ENCODE measurements at places on chromosomes 16 and 17.

GRCh38 chr17:7858522-7858810, 663 bp downstream of the CYB5D1 start:
- DNase-seq, result peak; percentile 76

GRCh38 chr16:23452572-23453337, at the start of gene COG7:
Gene COG7 (minus strand): TSS chr16:23453189. CDS start chr16:23452994, 195 bp downstream.
- peak; percentile 87 for DNase-seq

DNA sequence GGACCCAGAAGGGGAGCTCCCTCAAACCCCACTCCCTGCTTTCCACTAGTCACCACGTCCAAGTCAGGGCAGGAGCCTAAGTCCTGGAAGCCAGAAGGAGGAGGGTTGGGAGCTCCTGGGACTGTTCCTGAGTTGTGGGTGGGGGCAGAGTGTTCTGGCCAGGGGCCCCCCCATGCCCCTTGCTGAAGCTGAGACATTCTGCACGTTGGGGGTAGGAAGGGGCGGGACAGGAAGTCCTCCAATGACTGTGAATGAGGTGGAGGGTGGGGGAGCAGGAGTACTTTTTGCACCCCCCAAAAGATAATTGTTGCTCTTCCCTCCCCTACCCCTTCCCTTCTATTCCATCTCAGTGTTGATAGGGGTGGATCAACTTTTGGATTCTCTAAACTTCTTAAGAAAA, 21.4 kb upstream of the C17orf113 start:
- peak; percentile 43 for DNase-seq

- DNase-seq, result no peak
These were observed 29.4 kb downstream of the UTP18 start for GRCh38 chr17:51289696-51290111.

DNA sequence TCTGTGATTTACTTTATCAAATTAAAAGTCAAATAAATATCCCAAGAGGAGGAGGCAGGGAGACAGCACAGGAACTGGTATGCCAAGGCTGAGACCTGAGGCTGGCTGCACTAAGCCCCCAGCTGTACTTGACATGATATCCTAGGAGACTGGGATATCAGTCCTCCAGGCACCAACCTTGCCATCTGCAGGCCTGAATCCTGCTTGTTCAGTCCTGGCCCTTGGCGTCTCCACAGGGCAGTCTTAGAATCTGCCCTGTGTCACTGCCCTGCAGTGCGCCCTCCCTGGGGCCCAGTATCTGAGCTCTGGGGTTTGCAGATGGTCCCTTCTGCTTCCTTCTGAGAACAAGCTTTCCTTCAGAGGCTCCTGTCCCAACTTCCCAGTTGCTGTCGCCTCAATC, 75.9 kb downstream of the HS3ST3A1 start:
- no peak for DNase-seq

DNA sequence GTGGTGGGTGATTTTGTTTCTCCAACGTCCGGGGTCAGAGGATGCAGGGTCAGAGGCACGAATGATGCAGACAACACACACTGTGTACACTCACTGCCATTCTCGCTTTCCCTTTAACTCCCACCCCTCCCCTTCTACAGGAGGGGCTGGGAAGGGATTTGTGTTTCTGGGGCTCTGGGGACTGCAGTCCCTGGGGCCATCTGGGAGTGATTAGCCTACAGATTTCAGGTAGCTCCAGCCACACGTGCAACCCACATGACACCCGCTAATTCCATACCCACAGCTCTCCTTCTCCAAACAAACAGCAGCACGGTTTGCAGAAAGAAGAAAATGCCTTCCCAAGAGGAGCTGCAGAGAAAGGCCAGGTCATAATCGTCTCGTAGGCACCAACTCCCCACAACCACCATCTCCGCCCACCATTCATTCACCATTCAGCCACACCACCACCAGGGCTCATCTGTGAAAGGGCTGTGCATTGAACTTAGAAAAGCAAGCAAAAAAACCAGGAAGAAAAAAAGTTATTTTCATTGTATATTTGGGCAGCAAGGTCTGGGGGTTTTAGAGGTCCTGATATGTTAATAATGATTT, 9.4 kb upstream of the SOX9 start:
- DNase-seq, result no peak

DNA sequence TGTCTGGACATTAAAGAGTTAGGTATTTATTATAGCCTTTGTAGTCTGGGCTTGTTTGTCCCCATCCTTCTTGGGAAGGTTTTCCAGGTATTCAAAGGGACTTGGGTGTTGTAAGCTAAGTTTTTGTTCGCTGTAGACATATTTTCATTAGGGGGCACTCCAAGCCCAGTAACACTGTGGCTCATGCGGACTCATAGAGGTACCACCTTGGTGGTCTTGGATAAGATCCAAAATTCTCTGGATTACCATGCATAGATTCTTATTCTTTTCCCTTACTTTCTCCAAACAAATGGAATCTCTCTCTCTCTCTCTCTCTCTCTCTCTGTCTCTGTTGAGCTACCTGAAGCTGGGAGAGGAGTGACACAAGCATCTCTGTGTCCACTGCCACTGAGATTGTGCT, 48.9 kb downstream of the ERCC4 start:
- DNase-seq, result no peak

- DNase-seq, result no peak
These were observed 22.8 kb upstream of the WFDC1 start for GRCh38 chr16:84271866-84272265.

DNA sequence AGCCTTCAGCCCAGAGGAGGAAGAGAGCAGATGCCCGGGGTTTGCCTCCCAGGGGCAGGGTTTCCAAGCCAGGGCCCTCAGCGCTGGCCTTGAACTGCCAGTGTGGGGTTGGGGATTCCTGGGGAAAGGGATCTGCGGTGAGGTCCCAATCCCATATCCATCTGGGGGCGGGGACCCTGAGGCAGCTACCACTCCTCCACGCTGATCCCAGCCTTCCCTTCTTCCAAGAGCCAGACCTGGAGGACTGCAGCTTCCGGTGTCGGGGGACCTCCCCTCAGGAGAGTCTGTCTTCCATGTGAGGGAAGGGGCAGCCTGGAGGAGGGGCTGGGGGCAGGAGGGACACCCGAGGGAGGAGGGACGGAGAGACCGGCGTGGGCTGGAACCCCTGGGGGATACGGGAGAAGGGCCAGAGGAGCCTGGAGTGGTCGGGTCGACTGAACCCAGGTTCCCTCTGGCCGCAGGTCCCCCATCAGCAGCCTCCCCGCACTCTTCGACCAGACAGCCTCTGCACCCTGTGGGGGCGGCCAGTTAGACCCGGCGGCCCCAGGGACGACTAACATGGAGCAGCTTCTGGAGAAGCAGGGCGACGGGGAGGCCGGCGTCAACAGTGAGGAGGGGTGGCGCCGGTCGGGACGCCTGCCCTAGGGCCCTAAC, 10.7 kb upstream of the CISD3 start:
- no peak for DNase-seq

DNA sequence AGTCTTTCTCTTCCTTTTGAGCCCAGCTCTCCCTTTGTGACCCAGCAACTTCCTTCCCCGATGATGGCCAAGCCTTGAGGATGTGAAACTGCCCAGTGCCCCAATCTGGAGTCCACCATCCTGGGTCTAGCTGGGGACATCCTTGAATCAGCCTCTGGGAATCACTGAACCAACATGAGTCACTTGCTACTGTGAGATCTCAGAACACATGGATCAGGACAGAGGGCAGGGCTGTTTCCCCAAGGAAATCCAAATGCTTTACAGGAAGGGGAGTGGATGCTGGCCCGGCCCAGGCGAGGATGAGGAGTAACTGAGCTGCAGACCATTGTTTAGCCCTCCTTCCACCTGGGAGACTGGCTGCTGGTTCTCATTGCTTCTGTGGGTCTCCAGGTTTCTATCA, 547.6 kb downstream of the WWOX start:
- DNase-seq, result no peak

GRCh38 chr16:74468807-74469525, 47.7 kb upstream of the CLEC18B start:
- no peak for DNase-seq

Data from NB4 (cell line).